Stimulated activated CD4-positive, alpha-beta T cell treated with anti-CD3 and anti-CD28 coated beads, Interleukin-1b, Interleukin-23, amount 100 ng/mL, for 4 hours (primary cell): ENCODE measurements at places on chromosomes 16 and 17.

DNA sequence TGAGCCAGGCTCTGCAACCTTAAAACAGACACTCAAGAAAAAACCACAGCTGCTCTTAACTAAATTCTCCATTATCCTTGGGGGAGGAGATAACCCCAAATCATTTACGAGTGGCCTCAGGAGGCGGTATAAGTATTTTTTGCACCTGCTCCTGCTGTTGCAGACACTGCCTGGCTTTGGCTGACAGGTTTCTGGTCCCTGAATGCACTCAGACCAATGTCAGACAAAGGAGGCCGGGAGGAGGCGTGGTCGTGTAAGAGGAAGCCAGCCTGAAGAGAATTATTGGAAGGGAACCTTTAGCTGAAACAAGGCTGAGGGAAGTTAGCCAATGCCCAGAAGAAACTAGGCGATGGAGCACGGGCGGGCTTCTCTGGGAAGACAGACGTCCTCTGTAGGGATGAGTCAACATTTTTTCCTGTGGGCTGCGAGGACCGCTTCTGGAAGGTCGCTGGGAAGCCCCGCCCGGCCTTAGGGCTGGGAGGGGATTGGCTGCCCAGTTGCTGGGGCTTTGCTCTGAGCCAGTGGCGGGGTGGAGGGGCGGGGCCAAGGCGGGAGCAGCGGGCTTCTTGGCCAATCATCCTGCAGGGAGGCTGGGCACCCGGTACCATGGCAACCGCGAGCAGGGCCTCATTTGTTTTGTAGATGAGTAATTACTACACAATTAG lies 82.3 kb downstream of the CCDC182 start:
- peak; percentile 5 for DNase-seq

GRCh38 chr16:2952679-2953078 lies 11.4 kb upstream of the KREMEN2 start:
- DNase-seq = no peak

DNA sequence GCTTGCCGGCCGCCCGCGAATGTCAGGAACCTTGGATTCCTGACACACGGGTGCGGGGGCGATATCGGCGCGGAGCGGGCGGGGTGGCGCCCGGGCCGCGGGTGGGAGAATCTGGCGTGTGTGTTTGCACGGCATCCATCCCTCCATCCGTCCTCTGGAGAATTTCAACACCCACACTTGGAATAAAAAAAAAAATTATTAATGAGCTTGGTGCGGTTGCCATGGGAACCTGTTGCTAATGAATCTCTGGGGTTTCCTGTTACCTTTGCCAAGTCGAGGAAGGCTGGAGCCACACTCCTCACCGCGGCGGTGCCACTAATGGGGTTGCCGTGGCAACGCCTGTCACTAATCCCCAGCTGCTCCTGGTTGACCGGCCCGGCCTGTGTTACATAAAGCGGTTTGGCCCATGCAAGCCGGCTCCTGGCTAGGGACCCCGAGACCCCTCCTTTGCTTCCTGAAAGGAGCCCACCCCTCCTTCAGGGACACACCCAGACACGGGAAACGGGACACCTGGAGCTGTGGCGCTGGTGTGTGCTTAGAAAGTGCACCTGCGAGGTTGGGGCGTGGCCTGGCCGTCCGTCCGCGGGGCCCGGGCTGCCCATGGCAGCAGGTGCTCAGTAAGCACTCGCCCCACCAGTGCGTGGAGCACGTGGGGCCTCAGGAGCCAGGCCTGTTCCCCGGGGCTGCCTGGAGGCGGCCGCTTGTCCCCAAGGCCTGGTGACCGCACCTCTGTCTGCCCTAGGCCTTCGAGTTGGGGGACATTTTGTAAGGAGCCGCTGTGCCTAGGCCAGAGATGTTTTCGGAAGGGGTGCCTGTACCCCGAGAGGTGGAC lies 14.6 kb downstream of the CACNA1H start:
- DNase-seq = no peak

GRCh38 chr17:7184091-7184488 lies 4.9 kb upstream of the ASGR1 start:
- no peak for DNase-seq

- no peak for DNase-seq
These were observed 14.0 kb upstream of the MTMR4 start for GRCh38 chr17:58528443-58528842.

- DNase-seq = no peak
These were observed 29.5 kb downstream of the KNOP1 start for GRCh38 chr16:19688396-19689024.

DNA sequence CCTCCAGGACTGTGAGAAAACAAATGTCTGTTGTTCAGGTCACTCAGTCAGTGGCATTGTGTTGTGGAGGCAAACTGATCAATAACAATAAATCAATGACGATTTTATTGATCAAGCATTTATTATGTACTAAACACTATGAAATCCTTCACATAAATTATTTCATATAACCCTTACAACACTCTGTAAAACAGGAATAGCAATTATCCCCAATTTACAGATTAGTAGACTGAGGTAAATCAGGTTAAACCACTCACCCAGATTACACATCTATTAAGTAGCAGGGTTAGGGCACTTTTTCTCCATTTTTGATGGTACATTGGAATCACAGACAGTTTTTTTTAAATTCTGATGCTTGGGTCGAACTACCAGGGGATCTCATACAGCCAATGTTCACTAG lies 372.8 kb upstream of the MAF start:
- no peak for DNase-seq

DNA sequence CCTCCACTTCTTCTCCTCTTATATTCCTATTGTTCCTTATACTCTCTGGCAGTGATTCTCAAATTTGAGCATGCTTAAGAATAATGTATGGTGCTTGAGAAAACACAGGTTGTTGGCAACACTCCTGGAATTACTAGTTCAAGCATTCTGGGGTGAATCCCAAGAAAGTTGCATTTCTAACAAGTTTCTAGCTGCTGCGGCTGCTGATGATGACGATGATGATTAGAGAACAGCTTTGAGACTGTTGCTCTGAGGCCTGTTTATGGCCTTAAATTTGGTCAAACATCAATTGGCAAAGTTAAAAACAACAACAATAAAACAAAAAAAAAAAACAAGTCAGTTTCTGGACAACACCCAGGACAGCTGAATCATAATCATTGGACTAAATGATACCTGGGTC lies 961.9 kb downstream of the CDH11 start:
- DNase-seq = no peak

- DNase-seq = peak; percentile 52
These were observed 11.8 kb downstream of the HID1 start for GRCh38 chr17:74960570-74961342.

DNA sequence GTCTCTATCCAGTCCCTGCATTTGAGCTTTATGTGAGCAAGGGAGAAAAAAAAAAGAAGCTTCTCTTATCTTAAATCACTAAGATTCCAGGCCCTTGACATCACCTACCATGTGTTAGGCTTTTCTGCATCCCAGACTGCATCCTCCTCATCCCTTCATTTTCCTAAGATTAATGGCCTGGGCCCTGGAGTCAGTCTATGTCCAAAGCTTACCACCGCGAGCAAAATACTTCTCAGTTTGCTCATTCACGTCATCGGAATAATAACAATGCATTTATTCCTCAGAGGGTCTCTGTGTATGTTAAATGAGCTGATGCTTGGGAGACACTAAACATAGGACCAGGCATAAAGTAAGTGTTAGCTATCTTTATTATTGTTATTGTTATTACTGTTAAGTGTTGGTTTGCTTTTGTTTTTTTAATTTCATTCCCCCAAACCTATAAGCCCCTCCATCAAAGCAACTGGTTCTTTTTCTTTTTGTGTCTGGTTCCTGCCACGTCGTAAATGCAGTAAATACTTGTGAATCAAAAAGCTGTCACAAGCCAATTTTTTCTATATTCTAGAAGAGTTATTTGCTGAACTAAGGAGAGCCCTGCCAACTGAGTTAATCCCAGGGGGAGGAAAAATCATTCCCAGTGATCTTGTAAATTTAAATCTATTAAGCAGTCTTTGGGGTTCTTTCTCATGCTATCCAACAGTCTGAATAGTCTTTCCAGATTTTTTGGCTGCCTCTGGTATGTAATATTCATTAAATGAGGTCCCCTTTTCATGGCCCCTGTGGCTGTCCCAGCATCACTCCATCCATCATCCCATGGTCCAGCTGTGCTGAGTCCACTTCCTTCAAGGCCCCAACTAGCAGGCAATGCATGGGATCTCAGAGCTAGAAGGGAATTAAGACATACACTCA lies 46.5 kb downstream of the VAT1L start:
- DNase-seq = no peak

GRCh38 chr17:79331492-79331891 lies 256.9 kb downstream of the ENGASE start:
- no peak for DNase-seq

GRCh38 chr17:53168413-53168812 lies 654.3 kb upstream of the KIF2B start:
- DNase-seq = no peak

GRCh38 chr16:48140821-48141220 lies 15.0 kb downstream of the ABCC12 start:
- no peak for DNase-seq

DNA sequence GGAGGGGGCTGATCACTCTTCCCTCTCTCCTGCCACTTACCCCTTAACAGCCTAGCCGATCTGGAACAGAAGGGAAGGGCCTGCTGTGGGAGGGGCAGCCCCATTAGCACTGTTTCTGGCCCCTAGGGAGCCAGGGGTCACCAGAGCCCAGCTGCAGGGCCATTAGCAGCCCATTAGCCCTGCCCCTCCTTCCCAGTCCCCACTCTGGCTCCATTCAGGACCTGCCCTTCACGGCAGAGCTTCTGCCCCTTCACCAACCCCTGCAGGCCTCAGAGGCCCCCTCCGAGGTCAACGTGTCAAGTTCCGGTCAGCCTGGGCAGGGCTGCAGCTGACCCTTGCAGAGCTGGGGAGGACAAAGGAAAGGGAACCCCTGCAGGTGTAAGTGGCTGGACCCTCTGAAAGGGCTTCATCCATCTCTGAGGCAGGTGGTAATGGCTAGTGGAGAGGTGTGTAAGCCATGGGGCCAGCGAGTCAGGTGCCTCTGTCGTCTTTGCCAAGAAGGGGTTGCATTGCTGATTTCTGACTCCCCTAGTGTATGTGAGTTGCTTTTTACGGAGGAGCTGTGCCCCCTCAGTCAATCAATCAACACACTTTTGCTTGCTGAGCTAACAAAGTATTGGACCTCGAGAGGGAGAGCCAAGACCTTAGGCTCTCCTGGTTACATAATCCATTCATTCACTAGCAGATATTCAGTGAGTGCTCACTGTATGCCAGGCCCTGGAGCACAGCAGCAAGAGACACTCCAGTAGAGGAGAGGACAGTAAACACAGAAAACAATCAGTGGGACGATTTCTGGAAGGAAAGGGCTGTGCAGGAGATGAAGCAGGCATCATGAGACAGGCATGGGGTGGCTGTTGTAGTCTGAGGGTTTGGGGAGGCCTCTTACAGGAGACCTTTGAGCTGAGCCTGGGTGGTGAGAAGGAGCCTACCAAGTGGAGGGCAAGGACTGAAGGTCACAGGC lies 18.2 kb upstream of the KCNJ12 start:
- DNase-seq = no peak

GRCh38 chr16:57226701-57227621 lies 18.1 kb upstream of the ARL2BP start:
- DNase-seq = no peak
